ENCODE measurements at places on chromosomes 4 and X.

DNA sequence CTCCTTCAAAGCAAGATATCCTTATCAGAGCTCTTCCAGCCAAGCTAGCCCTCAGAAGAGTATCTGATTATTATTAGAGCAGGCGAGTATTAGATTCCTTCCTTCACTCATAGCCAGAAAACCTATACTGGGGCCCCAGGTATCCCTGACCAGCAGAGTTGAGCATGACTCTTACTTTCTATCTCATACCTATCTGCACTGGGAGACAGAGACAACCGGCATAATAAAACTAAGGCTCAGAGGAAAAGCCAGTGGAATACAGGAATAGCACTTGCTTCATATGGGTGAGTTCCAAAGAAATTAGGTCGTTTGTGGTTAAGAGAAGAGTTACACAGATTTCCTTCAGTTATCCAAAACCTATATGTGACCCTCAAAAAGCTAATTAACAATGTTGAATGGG is 41.8 kb upstream of the COX7B2 start:
- no peak for DNase-seq

GRCh38 chr4:109016200-109016599 is 253.3 kb upstream of the ETNPPL start:
- DNase-seq, result no peak

- no peak for DNase-seq
These were observed 1.0 kb downstream of the RASGEF1B start for GRCh38 chr4:81470456-81471297.

GRCh38 chr4:114132830-114133229 is 153.4 kb upstream of the ARSJ start:
- no peak for DNase-seq

DNA sequence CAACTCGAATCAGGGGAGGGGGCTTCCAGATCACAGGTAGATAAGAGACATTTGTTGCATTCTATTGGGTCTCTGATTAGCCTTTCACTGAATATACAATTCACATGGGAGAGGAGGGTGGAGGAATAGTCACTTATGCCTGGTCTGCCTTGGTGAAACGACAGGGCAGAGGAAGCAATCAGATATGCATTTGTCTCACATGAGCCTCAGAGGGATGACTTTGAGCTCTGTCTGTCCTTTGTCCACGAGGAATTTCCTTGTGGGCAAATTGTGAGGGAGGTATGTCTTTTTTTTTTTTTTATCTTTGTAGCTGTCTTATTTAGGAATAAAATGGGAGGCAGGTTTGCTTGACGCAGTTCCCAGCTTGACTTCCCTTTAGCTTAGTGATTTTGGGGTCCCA is 28.5 kb upstream of the TMSB4X start:
- peak; percentile 13 for DNase-seq

DNA sequence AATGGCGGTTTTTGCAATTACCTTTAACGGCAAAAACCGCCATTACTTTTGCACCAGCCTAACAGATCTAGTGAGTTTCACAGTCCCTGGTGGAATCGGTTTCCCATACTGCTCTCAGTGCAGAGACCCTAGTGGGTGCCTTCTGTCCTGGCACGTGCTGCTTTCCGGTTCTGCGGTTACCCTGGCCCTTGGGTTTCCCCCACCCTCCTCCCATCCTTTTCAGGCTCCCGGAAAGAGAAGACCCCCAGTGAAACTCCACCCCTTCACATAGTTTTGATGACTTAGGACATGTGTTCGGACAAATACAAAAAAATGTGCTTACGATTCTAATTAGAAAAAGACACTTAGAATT is 36.9 kb downstream of the NLGN3 start:
- DNase-seq, result peak; percentile 34

GRCh38 chr4:188647820-188648370 is 508.7 kb downstream of the TRIML1 start:
- DNase-seq, result no peak

DNA sequence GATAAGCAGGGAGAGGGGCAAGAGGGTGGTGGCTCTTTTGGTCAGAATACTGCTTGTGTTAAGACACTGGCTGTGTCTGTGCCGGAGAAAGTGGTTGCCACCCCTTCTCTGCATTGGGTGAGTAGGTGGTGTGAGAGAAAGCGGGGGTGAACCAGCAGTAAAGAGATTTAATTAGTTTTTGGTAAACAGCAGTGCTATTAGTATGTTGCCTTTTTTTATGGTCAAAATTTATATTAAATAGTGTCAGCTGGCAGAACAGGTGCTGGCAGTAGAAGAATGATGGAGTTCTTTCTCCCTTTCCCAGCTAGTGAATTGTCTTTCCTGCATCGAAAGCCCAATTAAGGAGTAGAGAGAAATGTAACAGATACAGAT is 181.6 kb downstream of the LARP7 start:
- DNase-seq, result no peak

- no peak for DNase-seq
These were observed 595.5 kb downstream of the RAPGEF2 start for GRCh38 chr4:159698336-159698735.

GRCh38 chrX:74527350-74527749 is 87.1 kb downstream of the RLIM start:
- DNase-seq, result no peak

DNA sequence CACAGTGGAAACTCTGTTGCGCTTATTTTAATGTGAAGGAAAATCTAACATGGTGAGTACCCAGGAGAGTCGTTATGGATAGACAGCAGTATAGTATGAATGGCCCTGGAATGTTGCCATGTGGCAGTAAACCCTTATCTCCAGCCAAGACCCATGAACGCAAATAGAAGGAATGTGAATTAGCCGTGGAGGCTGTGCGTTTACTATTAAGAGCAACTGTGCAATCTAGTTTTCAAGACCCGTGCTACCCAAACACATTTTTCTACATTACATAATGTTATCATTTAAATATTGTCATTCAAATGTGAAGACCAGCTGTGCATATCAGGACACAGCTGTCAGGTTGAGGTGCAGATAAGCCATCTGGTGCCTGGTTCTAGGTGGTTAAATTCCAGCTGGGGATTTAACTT is 13.3 kb upstream of the AGA start:
- DNase-seq, result peak; percentile 44

DNA sequence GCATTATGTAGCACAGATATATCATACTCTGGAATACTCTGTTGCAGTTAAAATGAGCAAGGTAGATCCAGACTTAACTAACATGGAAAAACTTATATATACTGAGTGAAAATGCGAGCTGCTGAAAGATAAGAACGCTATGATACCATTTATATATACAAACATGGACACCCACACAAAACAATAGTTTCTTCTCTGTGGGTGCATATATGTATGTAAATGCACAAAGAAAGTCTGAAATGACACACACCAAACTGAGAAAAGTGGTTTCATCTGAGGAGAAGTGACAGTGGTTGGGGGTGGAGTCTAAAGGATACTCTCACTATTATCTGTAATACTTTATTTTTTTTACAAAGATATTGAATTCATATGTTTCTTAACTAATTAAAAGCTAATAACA is 12.2 kb upstream of the FGF2 start:
- no peak for DNase-seq
